ENCODE measurements at places on chromosomes 4 and X.

- no peak for DNase-seq
These were observed 83.6 kb downstream of the HPGD start for GRCh38 chr4:174438711-174439110.

GRCh38 chr4:145909281-145909715 lies 29.3 kb downstream of the ZNF827 start:
- DNase-seq = no peak

DNA sequence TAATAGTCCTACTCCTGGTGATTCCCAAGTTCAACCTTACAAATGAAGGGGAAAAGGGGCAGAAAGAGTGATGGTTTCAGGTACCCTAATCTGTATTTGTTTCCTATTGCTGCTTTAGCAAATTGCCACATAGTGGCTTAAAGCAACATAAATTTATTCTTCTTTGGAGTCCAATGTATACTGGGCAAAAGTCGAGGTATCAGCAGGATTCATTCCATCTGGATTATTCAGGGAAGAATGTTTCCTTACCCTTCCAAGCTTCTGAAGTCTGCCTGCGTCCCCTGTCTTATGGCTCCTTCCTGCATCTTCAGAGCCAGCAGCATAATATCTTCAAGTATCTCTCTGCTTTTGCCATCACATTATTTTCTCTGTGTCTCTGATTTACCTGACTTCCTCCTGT lies 10.3 kb upstream of the BST1 start:
- no peak for DNase-seq

DNA sequence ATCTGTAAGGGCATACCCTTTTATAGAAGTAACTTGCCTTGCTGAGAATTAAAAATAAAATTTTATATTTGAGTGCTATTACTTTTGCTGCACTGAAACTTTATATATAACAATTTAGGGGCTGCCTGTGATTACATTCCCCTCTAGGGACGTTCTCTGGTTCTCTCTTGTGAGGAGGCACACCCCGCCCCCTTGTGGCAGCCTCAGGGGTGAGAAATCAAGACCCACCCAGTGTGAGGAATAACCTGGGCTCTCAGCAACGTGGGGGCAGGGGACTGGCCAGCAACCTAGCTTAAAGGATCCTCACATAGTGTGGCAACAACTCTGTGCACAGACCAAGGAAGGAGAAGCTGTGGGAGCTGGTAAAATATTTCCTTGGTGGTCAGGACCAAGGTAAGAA lies 43.7 kb downstream of the MAGEA9 start:
- no peak for DNase-seq

DNA sequence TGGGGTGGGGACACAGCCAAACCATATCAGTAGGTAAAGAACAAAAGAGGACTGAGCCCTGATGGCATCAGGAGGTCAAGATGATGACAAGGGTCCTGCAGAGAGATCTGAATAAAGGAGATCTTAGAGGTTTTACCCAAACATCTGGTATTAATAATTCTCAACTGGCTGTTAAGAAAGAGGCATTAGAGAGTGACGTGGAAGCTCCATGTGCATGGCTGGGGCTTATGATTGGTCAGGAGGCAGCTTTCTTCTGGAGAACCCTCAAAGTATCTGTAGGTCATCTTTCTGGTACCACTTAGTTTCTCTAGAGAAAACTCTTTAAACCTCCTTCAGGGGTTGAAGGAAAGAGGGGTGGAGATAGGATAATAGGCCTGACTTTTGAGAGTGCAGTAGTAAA lies 18.7 kb downstream of the MGST2 start:
- no peak for DNase-seq

DNA sequence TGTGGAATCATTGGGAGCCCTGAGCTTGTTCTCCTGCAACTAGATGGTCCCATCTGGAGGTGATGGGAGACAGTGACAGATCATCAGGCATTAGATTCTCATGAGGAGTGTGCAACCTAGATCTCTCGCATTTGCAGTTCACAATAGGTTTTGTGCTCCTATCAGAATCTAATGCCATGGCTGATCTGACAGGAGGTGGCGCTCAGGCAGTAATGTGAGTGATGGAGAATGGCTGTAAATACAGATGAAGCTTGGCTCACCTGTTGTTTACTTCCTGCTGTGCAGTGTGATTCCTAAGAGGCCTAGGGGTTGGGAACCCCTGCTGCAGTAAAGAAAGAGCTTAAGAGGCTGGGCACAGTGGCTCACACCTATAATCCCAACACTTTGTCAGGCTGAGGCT lies 42.2 kb upstream of the PUDP start:
- DNase-seq = no peak

DNA sequence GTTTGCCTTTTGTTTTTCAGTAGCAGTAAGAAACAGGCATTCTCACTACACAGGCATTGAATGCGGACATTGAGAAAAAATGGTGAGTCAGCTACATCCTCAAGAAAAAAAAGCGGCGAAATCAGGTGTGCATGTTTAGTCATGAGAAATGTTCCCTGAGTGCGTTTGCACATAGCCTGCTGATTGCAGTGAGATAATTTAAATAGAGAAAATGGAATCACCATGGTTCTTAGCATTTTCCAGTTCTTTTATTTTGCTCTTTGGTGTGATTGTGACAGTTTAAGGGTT lies 54.1 kb upstream of the CLDN34 start:
- no peak for DNase-seq

DNA sequence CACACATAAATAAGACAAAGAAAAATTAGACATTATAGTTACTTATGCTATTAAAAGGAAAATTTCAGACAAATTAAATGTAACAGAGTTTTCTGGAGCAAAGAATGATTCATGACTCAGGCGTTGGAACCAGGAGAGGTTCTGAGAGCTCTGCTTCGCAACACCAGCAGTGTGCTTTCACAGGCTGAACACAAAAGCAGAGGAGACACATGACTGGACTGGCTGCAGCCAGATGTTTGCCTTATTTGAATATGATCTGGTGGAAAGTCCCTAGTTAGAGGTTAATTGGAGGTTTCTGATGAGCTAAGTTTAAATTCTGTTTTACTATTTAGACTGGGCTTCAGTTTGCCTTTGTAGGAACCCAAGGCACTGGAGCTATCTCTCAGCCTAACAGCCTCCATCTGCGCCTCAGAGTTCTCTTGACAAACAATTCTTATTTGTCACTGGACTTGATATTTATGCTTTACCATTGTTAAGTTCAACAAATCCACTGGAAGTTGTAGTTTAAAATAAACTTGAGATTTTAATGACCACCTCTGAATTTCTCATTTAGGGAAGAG lies 16.2 kb downstream of the BOD1L1 start:
- no peak for DNase-seq

DNA sequence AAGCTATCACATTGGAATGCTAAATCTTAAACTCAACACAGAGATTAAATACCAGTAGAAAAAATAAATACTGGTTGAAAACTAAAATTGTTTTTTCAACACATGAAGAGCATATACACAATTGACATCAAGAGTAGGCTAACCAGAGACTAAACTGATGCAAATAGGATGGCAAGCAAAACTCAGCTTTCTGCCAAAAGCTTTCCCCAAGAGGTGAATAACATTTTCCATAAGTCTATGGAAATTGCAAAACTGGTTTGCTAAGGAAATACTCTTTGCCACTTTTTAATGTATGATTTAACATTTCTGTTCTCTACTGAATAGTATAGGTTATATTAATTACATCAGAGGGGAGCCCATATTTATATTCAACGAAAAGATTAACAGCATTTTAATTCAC lies 23.8 kb downstream of the IQCM start:
- DNase-seq = no peak

DNA sequence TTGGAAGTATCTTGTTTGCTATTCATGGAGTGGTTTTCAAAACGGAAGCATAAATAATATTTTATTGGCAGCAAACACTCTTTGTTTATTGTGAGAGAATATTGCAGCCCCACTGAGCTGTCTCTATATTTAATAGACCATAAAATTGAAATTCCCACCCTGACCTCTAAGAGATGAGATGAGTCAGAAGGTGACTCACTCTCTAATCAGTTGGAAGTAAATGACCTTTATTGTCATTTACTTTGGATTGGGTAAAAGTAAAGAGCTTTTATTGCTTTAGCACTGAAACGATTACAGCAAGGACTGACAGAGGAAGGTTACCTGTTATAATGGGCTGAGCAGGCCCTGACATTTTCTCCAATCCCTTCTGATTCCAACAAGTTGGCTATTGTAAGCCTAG lies 55.0 kb downstream of the SYTL5 start:
- no peak for DNase-seq

- peak; percentile 69 for DNase-seq
These were observed 129.0 kb upstream of the MAMLD1 start for GRCh38 chrX:150234126-150234525.

DNA sequence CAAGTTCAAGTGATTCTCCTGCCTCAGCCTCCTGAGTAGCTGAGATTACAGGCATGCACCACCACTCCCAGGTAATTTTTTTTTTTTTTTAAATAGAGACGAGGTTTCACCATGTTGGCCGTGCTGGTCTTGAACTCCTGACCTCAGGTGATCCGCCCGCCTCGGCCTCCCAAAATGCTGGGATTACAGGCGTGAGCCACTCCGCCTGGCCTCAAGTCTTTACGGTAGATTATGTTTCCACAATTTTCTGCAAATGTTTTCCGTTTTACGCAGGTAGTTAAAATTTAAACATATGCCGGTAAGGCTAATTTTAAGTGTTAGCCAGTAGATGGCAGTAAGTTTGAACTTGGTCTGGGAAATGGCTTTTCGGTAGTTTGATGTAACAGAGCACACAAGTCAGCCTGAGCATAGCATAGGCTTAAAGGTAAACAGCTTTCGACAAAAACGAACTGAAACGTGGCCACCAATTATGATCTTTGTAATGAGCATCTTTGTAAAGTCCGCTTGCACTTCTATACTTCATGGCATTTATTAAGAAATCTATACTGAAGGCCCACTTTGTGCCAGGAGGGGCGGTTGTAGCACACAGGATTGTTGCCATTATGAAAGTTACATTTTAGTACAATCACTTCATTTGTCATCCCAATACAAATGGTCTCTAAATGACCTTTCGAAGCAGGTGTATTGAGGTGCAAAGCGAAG lies 31.1 kb downstream of the CCKAR start:
- no peak for DNase-seq

DNA sequence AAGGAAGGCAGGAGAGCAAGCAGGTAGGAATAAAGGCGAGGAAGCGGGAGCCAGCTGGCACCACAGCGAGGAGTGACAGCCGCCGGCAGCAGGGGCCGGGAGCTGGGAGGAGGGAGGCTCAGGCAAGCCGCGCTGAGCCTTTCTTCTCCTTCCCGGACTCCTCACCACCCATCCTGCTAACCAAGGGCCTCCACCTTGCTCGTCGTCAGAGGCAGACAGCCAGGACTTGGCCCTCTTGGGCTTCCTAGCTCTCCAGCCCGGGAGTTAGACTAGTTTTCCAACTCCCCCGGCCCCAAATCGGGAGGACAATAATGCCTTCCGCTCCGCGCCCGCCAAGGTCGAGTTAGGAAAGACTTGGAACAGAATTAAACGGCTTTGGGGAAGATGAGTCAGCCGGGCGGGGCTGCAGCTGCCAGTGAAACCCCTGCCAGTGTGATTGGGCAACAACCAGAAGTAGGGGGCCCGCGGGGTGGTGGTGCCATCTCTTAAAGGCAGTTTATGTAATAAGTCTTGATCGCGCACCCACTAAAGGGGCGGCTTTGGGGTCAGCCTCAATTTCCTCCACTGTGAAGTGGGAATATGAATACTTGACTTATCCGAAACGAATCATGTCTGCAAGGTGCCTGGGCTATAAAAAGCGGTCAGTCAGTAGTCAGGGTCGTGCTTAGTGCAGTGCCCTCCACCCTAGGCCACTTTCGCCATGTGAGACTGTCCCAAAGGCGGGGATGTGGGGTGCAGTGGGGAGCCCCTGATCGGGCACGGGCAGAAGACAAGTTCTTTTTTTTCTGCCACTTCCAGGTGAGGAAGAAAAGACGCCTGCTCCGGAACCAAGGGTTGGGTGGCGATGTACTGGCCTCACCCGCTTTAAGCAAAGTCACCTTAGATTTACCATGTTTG lies 6.7 kb upstream of the HSD17B10 start:
- peak; percentile 48 for DNase-seq

GRCh38 chr4:6909970-6910339 lies 329 bp downstream of the TBC1D14 start:
- no peak for DNase-seq

DNA sequence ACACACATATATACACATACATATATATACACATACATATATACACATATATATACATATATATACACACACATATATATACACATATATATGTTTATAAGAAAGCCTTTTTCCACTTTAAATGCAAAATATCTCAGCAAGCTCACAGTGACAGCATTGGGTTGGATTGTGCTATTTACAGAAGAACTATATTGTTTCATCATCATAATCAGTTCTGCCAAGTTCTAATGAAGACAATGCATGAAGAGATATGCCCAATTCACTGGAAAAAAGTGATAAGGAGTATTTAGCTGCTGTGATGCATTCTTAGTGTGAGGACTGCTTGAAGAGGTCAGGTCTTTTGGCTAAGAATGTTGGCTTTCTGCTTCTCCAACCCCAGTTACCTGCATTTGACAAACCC lies 54.4 kb downstream of the RNF150 start:
- no peak for DNase-seq

GRCh38 chrX:23803931-23804381 lies 21.0 kb downstream of the SAT1 start:
- peak; percentile 90 for DNase-seq

GRCh38 chr4:84740057-84740456 lies 157.1 kb downstream of the CDS1 start:
- DNase-seq = no peak

GRCh38 chr4:131638781-131639180 lies 1510.3 kb upstream of the PCDH10 start:
- DNase-seq = no peak

DNA sequence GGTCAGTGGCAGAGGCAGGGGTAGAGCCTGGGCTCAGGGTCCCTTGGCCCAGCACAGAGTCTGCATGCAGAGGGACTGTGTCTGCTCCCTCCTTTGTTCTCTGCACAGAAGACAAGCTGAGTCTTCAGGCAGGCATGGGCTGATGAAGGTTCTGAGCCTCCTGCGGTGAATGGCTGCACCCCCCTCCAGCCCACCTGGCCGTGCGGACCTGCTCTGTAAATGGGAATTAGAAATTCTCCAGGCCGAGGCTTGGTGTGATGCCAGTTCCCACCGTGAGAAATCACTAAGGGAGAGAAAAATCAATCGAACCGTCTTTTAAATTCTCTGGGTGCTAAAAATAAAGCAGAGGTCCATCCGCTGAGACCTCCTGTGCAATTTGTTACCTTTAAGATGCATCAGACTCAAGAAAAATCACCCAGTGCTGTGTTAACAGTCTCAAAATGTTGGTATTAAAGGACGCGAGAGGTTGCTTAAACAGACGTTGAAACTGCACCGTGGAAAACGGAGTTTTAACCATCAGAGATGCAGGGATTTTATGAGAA lies 96.0 kb downstream of the WFS1 start:
- no peak for DNase-seq

GRCh38 chr4:61985426-61985825 lies 785.3 kb downstream of the ADGRL3 start:
- DNase-seq = no peak

DNA sequence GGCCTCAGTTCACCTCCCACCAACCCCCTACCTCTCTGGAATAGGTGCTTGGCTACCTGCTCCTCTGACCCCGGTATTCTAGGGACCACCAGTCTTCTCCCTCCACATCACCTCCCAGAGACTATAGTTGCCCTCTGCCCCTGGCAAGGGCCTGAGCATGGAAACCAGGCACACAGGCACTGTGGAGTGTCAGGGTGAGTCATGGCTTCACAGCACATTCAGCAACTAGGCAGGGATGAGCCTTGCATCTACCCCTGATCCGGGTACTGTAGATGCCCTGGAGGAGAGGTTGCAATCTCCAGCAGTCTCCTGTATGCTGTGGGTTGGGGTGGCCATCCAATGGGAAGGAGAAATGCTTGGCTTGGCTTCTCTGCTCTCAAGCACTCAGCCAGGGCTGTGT lies 472.7 kb downstream of the IDS start:
- peak; percentile 2 for DNase-seq
